ENCODE measurements at places on chromosomes 13 and 19.

DNA sequence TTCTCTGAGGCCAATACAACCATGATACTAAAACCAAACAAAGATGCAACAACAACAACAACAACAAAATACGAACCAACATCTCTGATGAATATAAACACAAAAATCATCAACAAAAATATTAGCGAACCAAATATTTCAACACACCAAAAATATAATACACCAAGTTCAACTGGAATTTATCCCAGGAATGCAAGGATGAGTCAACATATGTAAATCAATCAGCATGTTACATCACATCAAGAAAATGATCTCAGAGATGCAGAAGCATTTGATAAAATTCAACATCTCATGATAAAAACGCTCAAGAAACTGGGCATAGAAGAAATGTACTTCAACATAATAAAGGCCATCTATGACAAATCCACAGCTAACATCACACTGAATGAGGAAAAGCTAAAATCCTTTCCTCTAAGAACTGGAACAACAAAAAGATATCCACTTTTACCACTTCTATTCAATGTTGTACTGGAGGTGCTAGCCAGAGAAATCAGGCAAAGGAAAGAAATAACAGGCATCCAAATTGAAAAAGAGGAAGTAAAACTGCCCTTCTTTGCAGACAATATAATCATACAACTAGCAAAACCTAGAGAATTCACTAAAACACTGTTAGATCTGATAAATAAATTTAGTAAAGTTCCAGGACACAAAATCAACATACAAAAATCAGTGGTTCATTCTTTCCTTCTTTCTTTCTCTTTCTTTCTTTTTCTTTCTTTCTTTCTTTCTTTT, 2448.7 kb upstream of the PCDH20 start:
- DNase-seq = no peak

DNA sequence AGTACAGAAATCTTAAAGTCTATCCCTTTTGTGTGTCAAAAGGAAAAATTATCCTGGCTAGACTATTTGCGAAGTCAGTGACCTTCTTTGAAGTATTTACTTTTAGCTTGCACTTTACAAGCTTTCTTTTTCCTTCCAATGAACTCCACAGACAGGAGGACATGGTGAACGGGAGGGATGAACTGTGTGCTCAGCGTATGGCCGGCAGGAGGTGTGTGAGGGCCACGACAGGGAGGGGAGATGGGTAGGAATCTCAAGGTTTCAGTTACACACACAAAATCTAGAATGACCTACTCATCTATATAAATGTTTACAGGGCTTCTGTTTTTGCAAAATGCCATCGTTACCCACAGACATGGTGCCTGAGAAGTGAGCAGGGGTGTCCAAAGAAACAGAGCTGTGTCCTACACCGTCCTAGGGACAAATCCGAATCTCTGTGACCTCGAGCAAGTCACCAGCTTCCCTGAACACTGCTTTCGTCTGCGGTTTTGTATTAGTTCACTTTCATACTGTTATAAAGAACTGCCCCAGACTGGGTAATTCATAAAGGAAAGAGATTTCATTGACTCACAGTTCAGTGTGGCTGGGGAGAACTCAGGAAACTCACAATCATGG, 537.2 kb downstream of the LIG4 start:
- DNase-seq = no peak

GRCh38 chr19:42421591-42422031, 5.6 kb downstream of the LIPE start:
- DNase-seq = no peak

DNA sequence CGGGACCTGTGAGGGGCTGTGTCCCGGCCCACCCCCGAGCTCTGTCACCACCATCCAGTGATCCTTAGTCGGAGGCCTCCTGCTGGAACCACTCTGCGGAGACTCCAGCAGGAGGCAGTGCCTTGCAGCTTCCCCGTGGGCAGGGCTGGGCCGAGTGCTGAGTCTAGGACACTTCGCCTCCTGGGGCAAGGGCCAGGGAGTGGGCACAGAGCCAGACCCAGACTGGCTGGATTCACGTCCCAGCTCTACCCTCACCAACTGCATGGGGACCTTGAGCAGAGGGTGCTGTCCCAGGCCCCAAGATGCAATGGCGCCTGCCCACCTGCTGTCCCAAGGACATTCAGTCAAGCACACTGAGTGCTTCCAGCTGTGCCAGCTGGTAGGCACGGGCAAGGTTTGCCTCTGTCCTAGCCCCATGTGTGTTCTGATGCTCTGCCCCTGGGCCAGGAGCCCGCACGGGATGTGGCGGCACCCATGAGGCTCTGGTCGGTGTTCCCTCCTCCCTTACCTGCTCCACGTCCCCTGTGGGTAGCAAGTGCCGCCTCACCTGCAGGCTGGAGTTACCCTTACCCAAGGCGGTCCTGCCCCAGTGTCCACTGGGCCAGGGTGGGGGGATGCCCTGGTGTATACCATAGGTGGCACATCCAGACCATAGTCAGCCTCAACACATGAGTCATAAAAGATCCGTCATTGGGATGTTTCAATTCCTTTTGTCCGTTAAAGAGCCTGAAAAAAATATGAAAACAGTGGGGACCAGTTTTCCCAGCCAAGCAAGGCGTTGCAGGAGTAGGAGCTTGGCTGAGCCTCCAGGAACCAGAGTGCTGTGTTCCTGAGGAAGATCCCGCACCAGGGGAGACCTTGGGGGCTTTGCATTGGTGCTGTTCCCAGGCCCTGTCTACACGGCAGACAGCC, 7.4 kb downstream of the FZR1 start:
- no peak for DNase-seq

DNA sequence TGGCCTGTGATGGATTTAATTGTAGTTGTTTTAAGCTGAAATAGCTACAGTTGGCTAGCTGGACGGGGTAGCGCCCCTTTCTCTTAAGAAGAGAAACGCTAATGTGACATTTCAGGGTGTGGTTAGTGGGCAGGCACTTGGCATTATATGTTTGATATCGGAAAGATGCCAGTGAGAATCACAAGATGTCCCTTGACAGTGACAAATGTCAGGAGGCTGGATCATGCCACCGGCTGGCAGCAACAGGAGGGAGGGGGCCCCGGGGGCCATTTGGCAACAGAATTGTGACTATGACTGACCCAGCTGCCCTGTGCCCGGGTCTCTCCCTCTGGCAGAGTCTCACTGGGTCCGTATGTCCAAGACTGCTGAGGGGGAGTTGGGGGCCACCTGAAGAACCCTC, 4.7 kb downstream of the DCAF15 start:
- no peak for DNase-seq

- DNase-seq = no peak
Observed at GRCh38 chr19:2140138-2140569, 11.2 kb downstream of the AP3D1 start.

DNA sequence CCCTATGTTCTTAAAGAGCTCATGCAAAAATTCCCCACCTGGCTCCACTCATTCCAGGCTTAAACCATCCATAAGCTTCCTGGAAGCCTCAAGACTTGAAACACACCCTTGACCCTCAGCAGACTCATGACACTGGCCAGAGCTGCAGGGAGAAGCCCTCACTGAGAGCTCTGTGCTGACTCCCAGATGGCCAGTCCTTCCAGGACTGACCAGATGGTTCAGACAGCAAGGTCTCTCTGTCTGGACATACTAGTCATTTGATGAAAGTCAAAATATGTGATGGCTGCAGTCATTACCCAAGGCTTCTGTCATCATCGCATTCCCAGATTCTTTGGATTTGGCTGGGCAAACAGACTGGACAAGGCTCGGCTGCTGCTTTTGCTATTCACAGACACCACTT, 397.4 kb downstream of the FOXO1 start:
- DNase-seq = no peak

DNA sequence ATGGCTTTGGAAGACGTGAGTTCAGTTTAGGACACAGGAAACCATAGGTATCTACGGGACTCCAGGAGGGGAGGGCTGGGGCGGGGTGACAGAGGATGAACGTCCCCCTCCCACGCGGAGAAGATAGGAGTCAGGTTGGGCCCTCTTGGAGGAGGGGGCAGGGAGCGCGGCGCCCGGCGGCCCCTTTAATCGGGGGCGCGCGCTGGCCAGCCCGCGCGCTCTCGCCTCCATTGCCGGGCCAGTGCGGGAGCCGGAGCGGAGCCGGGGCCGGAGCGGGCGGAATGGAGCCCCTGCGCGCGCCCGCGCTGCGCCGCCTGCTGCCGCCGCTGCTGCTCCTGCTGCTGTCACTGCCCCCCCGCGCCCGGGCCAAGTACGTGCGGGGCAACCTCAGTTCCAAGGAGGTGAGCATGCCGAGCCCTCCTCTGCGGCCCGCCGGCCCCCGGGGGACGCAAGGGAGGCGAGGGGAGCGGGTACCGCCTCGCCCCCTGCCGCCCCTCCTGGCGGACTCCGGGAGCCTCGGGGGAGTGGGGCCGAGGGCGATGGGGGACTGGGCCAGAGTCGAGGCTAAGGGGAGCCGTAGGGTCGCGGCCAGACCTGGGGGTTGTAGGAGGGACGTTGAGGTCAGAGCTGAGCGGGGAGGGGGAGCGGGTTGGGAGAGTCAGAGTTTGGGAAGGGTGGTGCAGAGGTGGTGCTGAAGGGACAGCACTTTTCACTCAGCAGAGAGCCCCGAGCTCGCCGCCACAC, at the start of gene TMEM145:
TMEM145 (plus strand) TSS at position 214 of the 744 bp plus-strand sequence; CDS start at position 282, 68 bp downstream.
- DNase-seq = no peak

DNA sequence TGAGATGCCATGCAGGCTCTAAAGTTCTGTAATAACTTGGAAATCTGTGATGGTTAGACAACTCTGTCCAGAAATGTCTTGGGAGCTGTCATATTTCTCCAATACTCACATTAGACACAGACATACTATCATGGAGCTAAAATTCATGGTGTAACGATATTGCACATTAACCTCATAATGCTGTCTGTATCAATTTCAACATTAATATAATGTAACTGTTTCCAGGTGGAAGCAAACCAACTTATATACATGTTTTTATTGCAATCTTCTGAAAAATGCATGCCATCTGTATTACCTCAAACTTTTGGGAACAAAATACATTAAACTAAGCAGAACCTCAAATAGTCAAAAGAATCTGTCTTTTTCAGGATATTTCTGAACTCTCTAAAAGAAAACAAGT, 14.7 kb upstream of the SPART start:
- no peak for DNase-seq

- DNase-seq = no peak
Observed at GRCh38 chr13:113005076-113005865, 36.3 kb downstream of the MCF2L start.

GRCh38 chr13:41006306-41006705, 12.8 kb downstream of the ELF1 start:
- DNase-seq = no peak

DNA sequence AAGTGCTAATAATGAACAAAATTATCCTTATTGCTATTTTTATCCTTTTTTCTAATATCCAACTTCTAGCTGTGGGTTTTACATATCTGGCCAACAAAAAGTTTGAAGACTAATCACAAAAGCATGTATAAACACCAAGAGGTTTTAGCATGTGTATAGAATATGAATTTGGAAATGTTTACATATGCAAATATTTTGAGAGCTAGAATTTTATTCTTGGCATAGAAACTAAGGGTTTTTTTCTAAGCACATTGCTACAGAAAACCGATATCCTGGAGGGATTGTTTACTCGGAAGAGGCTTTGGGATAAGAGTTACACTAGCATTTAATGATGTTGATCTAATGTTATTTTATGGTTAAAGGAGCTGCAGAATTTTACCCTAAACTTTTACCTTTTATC, 392.1 kb downstream of the EFNB2 start:
- DNase-seq = no peak

- DNase-seq = no peak
Observed at GRCh38 chr13:98065468-98065867, 77.4 kb upstream of the FARP1 start.

DNA sequence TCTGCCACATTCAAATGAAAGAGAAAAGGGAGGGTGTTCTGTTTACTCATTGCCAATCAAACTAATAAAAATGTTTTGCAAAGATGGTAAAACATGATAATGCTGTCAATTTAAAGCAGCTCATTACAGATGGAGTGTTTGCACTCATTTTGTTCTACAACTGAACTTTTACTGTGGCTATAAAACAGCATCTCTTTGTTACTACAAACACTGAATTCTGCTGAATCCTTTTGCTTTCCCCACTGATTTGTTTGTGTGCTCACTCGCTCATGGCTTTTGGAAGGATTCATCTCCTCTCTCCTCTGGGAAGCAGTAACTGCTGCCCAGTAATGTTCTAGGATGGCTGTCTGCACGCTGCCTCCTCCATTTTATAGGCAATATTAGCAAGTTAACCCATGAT, 434.5 kb downstream of the PCDH9 start:
- DNase-seq = no peak

DNA sequence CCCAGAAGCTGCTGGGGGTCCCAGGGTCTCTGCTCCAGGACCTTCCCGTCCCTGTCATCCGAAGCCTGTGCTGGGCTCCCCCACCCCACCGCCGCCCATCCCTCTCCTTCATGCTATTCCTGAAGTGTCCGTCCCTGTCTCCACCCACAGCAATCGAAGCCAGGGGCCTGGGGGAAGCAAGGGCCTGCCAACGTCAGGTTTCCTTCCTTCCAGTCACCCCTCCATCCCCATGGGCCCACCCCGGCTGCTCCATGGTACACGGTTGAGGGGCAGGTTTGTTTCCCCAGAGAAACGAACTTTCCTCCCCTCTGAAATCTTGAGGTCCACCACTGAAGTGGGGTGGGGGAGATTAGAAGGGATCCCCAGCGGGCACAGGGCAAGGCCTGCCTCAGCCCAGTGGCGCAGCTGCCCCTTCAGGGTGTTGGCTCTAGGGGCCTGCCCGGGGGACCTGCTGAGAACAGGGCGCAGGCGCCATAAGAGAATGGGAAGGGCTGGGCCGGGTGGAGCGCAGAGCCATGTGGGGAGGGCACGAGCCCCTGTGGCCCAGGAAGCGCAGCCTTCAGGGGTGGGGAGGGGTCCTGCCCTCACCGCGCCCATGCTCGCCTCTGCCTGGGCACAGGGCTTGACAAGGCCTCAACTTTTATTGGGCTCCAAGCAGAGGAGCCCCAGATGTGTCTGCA, 16.1 kb downstream of the CEBPG start:
- no peak for DNase-seq

- DNase-seq = no peak
Observed at GRCh38 chr19:1336079-1336684, 47.5 kb upstream of the NDUFS7 start.

DNA sequence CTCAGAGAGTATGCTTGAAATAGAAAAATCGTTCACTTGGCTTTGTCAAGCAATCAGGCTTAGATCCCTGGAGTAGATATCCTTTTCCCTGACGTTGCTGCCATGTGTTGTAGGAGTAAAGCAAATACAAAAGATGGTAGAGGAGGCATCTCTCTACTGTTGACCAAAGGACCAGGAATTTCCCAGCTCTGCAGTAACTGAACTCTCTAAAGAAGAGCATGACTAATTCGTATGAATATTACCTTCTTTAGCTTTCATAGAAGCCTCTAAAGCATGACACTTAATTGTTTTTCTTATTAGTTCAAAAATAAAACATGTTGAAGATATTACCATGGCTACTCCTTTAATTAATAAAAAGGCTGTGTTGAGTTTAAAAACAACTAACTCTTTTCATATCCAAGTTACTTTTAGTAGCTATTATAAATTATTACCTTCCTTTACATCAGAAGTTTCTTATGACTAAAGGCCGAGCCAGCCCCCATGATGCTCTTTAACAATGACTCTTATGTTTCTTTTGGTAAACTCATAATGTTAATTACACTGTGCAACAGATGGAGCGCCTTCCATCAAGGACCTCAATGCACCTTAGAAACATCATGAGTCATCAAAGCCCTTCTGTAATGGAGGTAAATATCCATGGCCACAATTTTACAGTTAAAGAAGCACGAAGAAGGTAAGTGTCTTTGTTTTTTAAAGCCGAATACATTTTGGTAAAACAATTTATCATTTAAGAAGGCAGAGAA, 352.4 kb downstream of the KLF5 start:
- DNase-seq = no peak

- DNase-seq = no peak
Observed at GRCh38 chr13:73870036-73870741, 264.0 kb downstream of the KLF12 start.
